Stimulated activated naive CD8-positive, alpha-beta T cell treated with anti-CD3 and anti-CD28 coated beads, Interleukin-15, Interleukin-2, amounts not matched to agents 100 U/mL and 50 U/mL, for 24 hours (primary cell): ENCODE measurements at places on chromosomes 7 and 10.

GRCh38 chr7:54932818-54933543 is 85.8 kb upstream of the EGFR start:
- no peak for DNase-seq

- DNase-seq: no peak
These were observed 92.5 kb downstream of the KLF6 start for GRCh38 chr10:3692387-3692999.

DNA sequence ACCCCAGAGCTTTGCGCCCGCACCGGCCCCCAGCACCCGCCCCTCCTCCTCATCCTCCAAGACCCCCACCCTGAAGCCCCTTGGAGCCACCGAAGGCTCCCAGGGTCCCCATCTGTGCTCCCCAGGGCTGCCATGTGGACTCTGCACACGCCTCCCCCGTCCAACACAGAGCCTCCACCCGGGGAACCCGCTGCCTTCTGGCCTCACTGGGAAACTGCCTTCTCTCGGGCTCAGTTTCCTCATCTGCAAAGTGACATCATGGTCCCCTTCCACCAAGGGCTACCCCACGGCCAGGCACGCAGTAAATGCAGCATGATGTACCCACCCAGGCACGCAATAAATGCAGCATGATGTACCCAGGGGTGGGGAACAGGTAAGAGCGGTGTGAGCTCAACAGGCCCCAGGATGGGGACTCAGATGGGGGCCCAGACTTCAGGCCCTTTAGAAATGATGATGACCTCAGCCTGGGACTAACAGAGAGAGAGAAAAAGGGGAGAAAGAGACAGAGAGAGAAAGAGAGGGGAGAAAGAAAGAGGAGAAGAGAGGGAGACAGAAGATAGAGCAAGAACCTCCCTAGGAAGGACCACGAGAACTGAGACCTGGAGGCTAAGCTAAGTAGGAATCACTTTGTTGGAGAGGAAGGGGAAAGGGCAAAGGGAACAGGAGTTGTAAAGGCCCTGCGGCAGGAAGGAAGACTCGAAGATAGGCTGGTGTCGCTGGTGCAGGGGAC is 2.5 kb upstream of the MICALL2 start:
- no peak for DNase-seq

DNA sequence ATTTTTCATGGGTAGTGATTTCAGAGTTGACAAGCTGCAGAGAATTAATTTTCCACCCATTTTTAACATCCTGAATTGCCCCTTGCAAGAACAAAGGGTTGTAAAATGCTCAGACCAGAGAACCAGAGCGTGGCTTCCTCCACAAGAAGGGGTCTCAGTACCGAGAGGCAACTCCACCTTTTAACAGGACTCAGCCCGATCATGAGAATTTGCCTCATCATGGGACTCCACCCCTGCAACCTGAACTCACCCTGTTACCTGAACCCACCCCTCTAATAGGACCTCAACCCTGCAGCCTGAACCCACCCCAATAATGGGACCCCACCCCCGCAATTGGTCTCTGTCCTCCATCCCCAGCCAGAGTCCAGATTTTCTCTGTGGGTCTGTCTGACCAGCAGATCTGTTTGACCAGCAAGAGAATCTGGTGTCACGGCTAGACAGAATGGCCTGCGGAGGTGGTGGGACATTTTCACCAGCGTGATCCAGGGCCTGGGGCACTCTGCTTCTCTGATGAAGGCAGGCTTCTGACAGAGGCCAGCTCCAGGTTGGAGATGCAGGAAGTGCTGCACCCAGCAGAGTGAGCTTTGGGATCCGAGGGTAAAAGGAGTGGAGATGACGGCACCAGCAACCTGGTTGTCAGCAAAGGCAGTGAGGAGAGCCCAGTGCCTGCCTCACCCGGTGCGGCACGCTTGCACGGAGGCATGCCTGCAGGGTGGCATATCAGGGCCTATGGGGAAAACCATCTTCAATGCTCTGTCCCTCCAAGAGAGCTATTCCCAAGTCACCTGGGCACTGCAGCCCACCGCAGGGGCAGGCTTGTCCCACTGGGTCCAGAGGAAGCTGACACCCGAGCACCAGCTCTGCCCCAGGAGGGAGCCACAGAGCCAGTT is 136.6 kb downstream of the TCERG1L start:
- no peak for DNase-seq

DNA sequence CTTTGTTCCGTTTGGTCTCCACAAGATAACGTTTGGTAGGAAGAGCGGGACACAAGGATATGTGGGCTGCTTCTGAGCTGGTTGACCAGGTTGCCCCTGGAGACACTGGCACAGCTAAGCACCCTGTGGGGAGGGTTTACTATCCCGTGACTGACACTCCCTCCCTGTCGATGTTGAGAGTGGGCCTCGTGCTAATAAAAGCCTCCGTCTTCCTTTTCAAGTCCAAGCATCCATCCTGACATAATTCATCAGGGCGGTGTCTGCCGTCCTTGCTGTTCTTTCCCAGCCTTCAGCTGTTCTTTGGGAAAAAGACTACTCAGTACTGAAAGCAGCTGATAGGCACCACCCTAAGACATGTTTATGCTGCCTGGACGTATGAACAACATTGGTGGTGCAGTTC is 49.6 kb downstream of the SHH start:
- no peak for DNase-seq

- DNase-seq: no peak
These were observed 226.4 kb downstream of the MAGI2 start for GRCh38 chr7:79227044-79227443.

- peak; percentile 8 for DNase-seq
These were observed 9.6 kb downstream of the PRF1 start for GRCh38 chr10:70592746-70593512.

DNA sequence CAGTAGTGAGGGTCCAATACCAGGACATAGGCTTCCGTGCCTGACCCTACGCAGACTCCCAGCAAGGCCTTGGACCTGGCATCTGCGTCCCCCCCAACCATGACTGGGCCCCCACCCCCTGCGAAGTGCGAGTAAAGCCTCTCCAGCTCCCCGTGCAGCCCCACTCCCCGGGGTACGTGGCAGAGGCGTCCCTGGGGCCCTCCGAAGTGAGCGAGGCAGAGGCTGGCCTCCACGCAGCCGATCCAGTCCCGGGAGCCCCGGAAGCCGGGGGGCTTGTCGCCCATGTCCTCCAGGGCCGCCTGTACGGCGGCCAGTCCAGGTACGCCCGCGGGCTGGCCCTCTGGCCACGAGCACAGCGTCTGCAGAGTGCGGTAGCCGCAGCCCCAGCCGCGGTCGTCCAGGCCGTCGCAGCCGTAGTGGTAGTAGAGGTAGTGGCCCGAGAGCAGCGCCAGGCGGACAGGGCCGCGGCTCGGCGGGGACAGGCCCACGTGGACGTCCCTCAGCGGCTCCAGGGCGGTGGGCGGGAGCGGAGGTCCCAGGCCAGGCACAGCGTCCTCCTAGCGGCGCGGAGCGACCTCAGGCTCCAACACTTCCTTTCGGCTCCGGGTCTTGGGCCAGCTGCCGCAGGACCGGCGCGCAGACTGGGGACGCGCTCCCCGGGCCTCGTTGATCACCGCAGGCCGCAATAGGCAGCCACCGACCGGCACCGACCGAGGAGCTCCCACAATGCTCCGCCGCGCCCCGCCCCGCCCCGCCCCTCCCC is at the start of gene UFSP1:
Gene UFSP1 (minus strand): TSS at position 728 of the 763 bp plus-strand sequence. CDS start 444 bp downstream, at position 284.
- DNase-seq: peak; percentile 23

- no peak for DNase-seq
These were observed 170.3 kb upstream of the CELF2 start for GRCh38 chr10:10847387-10847786.

DNA sequence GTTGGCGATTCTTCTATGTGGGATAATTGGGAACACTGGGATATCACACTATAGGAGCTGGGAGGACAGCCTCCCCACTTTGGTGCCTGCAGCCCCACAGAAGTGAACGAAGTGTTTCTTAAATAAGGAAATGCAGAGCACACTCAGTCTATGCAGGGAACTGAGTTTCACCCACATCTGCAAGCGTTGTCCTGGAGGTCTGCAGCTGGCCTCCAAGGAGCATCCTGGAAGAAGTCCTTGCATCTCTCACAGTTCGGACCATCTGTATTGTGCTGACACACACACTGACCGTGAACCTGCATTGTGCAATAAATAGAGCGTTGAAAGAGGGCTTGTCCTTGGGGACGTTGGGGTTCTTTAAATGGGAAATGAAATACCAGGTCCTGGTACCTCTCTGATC is 25.8 kb downstream of the LAMB4 start:
- DNase-seq: no peak

DNA sequence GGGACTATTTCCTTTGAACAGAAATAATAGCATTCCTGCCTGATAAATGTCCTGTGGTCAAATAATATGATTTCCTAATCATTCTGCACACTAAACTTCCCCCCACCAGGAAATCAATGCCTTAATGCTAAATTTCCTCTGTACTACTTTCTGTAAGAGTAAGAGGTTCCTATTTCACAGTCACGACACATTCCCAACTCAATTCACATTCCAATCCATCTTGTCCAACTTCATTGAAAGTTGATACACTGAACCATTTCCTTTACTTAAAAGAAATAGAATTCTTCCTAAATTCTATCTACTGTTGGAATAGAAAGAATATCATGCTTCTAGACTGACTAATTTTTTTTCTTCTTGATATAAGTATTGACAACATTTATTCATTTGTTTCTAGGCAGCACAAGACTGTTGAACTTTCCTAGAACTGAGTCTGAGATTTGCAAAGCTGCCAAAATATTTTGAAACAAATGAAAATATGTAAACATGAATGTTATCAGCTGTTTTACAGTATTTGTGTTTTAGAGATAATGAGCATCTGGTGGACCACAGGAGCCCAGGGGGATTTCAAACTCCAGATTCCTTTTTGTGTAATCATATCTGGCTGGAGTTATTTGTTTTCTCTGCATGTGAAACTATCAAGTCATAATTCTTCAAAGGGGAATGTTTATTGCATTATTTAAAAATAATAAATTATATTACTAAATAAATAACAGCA is 121.5 kb downstream of the TPST1 start:
- DNase-seq: no peak

DNA sequence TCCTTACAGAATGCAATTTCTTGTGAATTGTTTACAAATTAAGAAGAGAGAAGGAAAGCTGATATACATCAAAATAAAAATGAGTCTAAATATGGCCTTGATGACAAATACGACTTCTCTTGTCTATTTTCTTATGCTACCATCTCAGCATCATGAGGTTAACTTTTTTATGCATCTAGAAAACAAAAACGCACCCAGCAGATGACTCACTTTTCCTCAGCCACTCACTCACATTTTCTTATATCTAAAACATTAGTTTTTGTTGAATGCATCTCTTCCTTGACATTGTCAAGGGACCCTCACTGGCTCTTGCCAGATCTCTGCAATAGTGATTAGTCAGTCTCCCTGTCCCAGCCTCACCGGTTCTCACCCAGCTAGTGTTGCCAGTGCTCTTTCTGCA is 256.4 kb upstream of the SLC26A5 start:
- no peak for DNase-seq
